ENCODE measurements at places on chromosomes 16 and 17. TPM values are rescaled to one million over a fixed set of nuclear protein-coding genes. Genes with fewer than 3 reads are reported as not detected.

CCL8 gene
- not detected for total RNA-seq

GRCh38 chr16:82241469-82242052, 71.5 kb upstream of the MPHOSPH6 start:
- no peak for DNase-seq
- no peaks in the 10 kb centered on the region for H3K36me3 ChIP-seq
- H3K27me3 ChIP-seq: no peaks in the 10 kb centered on the region
- no peak overlapping the region for H3K4me3 ChIP-seq
- no peaks in the 10 kb centered on the region for H3K4me1 ChIP-seq
- H3K27ac ChIP-seq: no peak overlapping the region

DNA sequence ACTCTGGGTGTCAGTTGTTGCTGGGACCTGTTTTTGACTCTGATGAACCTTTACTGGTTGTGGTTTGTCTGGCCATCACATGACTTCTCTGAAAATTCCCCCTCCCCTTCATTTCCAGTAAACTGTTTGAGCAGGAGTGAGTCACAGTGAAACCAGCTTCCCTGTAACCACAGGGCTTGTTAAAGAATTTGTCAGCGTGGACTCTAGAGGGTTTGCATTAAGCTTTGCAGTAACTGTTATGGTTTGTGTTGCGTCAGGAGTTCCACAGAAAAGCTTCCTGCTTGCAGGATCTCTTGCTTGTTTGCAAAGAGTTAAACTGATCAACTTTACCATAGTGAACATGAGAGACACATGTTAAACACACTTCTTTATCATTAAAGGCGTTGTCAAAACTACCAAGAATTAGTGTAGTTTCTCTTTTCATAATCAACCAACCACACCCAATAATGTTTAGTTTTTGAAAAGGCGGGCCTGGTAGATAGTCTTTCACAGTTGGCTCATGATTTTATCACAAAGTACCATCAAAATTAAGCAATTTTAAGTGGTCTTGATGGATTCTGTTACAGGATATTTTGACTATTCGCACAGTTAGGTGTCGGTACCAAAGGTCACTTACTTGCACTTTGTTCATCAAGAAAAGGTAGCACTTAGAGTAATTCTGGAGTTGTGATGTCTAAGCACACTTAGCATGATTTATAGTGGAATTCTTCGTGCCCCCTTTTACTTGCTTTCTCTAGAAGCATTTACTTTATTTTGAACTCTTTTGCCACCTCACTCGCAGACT, 79.3 kb downstream of the VMP1 start:
- peaks cover 70% of the 10 kb centered on the region for H3K4me1 ChIP-seq
- H3K27ac ChIP-seq: peak overlapping the region; percentile 76
- no peaks in the 10 kb centered on the region for H3K27me3 ChIP-seq
- H3K36me3 ChIP-seq: no peaks in the 10 kb centered on the region

- no peaks in the 10 kb centered on the region for H3K27me3 ChIP-seq
- no peak for DNase-seq
- no peak overlapping the region for H3K4me3 ChIP-seq
- peaks cover 22% of the 10 kb centered on the region for H3K4me1 ChIP-seq
- H3K27ac ChIP-seq: no peak overlapping the region
Measured at GRCh38 chr17:61064087-61064951, 335.3 kb upstream of the TBX2 start.

TBC1D26 gene
- not detected for total RNA-seq

GRCh38 chr16:1620391-1620790, 8.2 kb downstream of the CRAMP1 start:
- H3K4me1 ChIP-seq: peaks cover 5% of the 10 kb centered on the region
- DNase-seq: no peak
- H3K36me3 ChIP-seq: peaks cover 1% of the 10 kb centered on the region

BRCA1 gene
- total RNA-seq: 51.1 TPM

GRCh38 chr17:16923904-16924695, 47.8 kb downstream of the TNFRSF13B start:
- H3K4me1 ChIP-seq: no peaks in the 10 kb centered on the region
- no peak overlapping the region for H3K27ac ChIP-seq
- H3K36me3 ChIP-seq: no peaks in the 10 kb centered on the region

DNA sequence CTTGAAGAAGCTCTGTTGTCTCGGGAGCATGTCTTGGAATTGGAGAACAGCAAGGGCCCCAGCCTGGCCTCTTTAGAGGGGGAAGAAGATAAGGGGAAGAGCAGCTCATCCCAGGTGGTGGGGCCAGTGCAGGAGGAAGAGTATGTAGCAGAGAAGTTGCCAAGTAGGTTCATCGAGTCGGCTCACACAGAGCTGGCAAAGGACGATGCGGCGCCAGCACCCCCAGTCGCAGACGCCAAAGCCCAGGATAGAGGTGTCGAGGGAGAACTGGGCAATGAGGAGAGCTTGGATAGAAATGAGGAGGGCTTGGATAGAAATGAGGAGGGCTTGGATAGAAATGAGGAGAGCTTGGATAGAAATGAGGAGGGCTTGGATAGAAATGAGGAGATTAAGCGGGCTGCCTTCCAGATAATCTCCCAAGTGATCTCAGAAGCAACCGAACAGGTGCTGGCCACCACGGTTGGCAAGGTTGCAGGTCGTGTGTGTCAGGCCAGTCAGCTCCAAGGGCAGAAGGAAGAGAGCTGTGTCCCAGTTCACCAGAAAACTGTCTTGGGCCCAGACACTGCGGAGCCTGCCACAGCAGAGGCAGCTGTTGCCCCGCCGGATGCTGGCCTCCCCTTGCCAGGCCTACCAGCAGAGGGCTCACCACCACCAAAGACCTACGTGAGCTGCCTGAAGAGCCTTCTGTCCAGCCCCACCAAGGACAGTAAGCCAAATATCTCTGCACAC, 21.2 kb downstream of the AKAP1 start:
- peaks cover 6% of the 10 kb centered on the region for H3K36me3 ChIP-seq
- DNase-seq: peak; percentile 51
- H3K4me3 ChIP-seq: no peak overlapping the region
- no peaks in the 10 kb centered on the region for H3K27me3 ChIP-seq
- H3K4me1 ChIP-seq: peaks cover 13% of the 10 kb centered on the region

SYCE1L gene
- 8.2 TPM for total RNA-seq

GRCh38 chr16:89561142-89561883, 831 bp downstream of the RPL13 start:
- H3K27me3 ChIP-seq: no peaks in the 10 kb centered on the region
- peaks cover 20% of the 10 kb centered on the region for H3K36me3 ChIP-seq
- H3K27ac ChIP-seq: peak overlapping the region; percentile 83
- H3K4me3 ChIP-seq: peak overlapping the region; percentile 93
- no peak for DNase-seq
- H3K4me1 ChIP-seq: peaks cover 40% of the 10 kb centered on the region

NPTX1 gene
- 0.57 TPM for total RNA-seq

CDR2L gene
- total RNA-seq: 30.9 TPM

GRCh38 chr16:66950437-66950836, 10.6 kb upstream of the CES3 start:
- H3K4me1 ChIP-seq: peaks cover 17% of the 10 kb centered on the region
- no peak overlapping the region for H3K27ac ChIP-seq
- no peak for DNase-seq
- no peaks in the 10 kb centered on the region for H3K36me3 ChIP-seq

DNA sequence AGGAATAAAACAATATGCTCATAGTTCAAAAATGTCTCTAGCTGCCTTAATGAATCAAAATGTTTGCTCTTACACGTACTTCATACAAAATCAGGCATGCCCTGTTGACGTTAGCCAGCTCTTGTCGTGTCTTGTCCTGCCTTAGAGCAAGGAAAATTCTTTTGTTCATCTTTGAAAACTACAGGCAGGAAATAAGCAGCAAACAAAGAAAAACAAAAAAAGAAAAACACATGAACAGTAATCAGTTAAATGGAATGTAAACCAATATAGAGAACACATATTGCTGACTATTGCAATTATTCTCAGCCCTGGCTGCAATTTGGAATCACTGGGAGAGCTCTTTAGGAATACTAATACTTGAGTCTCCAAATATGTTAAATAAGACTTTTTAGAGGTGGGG, 1.7 kb downstream of the CAPNS2 start:
- DNase-seq: no peak
- H3K4me1 ChIP-seq: no peaks in the 10 kb centered on the region
- H3K36me3 ChIP-seq: no peaks in the 10 kb centered on the region

- no peaks in the 10 kb centered on the region for H3K4me1 ChIP-seq
- no peak overlapping the region for H3K4me3 ChIP-seq
- no peak for DNase-seq
Measured at GRCh38 chr16:85833219-85833920, 33.9 kb downstream of the COX4I1 start.

NPIPB6 gene
- 1.4 TPM for total RNA-seq

DNA sequence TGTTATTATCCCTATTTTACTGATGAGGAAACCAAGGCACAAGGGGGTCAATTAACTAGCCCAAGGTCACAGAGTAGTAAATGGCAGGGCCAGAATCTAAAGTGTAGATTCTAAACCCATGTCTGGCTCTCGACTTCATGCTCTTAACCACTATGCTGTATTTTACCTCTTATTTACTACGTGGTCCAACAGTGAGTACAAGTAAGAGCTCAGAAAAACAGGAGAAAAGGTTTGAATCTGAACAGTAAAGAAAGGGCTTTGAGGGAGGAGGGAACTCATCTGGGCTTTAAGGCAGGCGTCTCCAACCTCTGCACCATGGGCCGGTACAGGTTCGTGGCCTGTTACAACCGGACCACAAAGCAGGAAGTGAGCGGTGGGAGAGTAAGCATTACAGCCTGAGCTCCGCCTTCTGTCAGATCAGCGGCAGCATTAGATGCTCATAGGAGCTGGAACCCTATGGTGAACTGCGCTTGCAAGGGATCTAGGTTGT, 62.9 kb downstream of the SMURF2 start:
- H3K27ac ChIP-seq: no peak overlapping the region
- H3K4me3 ChIP-seq: no peak overlapping the region
- no peaks in the 10 kb centered on the region for H3K36me3 ChIP-seq
- DNase-seq: no peak
- no peaks in the 10 kb centered on the region for H3K27me3 ChIP-seq

TRIM72 gene
- total RNA-seq: 0.07 TPM

GRCh38 chr17:49580055-49580721, 4.5 kb downstream of the NXPH3 start:
- no peaks in the 10 kb centered on the region for H3K36me3 ChIP-seq
- no peak overlapping the region for H3K4me3 ChIP-seq
- H3K27me3 ChIP-seq: no peaks in the 10 kb centered on the region
- H3K4me1 ChIP-seq: peaks cover 12% of the 10 kb centered on the region
- H3K27ac ChIP-seq: no peak overlapping the region

HSD17B2 gene
- total RNA-seq: 5.1 TPM

- DNase-seq: no peak
- H3K4me1 ChIP-seq: no peaks in the 10 kb centered on the region
- no peaks in the 10 kb centered on the region for H3K36me3 ChIP-seq
- peaks cover 3% of the 10 kb centered on the region for H3K27me3 ChIP-seq
Measured at GRCh38 chr17:45666641-45667040, 117.5 kb upstream of the CRHR1 start.

NCBP3 gene
- total RNA-seq: 32.8 TPM

DNA sequence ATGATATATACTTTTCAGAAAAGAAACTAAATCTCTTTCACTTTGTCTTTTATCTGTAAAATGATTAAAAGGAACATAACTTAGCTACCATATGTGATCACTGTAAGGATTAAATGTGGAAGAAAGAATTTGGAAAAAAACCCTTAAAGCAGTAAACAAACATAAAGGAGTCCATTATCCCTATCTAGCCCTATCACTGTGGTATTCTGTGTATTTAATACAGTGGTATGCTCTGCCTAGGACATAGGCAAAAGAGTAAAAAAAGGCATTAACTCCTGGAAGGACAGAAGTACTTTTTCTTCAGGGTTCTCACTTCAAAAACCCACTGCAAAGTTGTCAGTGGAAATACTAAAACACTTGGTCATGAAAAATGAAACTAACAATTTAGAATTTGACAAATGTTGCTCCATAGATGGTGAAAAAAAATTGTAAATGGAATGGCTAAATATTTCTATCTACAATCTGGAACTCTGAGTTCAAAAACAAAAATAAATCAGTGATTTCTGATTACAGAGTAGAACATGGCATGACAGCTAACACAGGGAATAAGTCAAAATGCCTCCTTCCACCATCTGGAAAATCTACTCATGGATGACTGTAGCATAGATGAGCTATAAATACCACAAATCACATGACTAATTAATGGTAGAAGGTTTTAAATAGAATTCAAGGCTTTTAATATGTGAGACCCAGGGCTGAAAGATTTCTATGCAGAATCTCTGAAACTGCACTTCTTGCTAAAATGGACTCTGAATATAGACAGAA, 140.1 kb downstream of the ITFG1 start:
- DNase-seq: no peak
- H3K27me3 ChIP-seq: no peaks in the 10 kb centered on the region
- no peak overlapping the region for H3K27ac ChIP-seq
- no peaks in the 10 kb centered on the region for H3K36me3 ChIP-seq

DNA sequence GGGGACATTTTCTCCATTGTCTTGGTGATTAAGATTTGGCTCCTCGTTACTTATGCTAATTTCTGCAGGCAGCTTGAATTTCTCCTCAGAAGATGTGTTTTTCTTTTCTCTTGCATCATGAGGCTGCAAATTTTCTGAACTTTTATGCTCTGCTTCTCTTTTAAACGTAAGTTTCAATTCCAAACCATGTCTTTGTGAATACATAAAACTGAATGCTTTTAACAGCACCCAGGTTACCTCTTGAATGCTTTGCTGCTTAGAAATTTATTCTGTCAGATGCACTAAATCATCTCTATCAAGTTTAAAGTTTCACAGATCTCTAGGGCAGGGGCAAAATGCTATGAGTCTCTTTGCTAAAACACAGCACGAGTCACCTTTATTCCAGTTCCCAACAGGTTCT, 19.4 kb downstream of the ARHGAP44 start:
- H3K4me1 ChIP-seq: no peaks in the 10 kb centered on the region
- no peak overlapping the region for H3K27ac ChIP-seq
- H3K4me3 ChIP-seq: no peak overlapping the region
- H3K36me3 ChIP-seq: no peaks in the 10 kb centered on the region
- DNase-seq: no peak

- no peaks in the 10 kb centered on the region for H3K36me3 ChIP-seq
- no peak overlapping the region for H3K27ac ChIP-seq
- H3K4me1 ChIP-seq: peaks cover 19% of the 10 kb centered on the region
- no peaks in the 10 kb centered on the region for H3K27me3 ChIP-seq
- no peak for DNase-seq
Measured at GRCh38 chr16:69600202-69600601, 34.4 kb downstream of the NFAT5 start.

FKBP10 gene
- total RNA-seq: 132 TPM

DNA sequence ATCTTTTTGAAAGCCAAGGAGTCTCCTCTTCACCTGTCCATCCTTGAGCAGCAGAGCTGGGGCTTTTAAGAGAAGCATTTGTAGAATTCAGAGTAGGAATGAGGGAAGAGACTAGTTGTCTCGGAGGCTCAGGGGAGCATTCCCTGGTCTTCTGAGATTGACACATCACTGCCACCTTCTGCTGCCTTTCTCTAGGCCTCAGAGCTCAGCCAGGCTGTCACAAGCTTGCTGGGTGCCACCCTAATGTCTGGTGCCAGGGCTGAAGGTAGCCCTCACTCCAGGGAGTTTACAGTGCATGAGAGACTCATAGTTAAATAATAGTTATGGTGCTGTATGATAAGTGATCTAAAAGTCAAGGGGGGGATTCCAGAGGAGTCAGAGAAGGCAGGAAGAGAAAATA, 39.7 kb downstream of the B9D1 start:
- no peaks in the 10 kb centered on the region for H3K27me3 ChIP-seq
- DNase-seq: no peak
- H3K36me3 ChIP-seq: no peaks in the 10 kb centered on the region
- no peak overlapping the region for H3K4me3 ChIP-seq
- no peaks in the 10 kb centered on the region for H3K4me1 ChIP-seq

Measured in Caco-2 (cell line).